Motor neuron (in vitro differentiated cells): ENCODE measurements at places on chromosomes 13 and 19.
A peak's percentile ranks its signal among the peaks of the same experiment; 100 is the strongest.

GRCh38 chr19:13930402-13930801, 7.8 kb downstream of the PODNL1 start:
- peak; percentile 10 for ATAC-seq

DNA sequence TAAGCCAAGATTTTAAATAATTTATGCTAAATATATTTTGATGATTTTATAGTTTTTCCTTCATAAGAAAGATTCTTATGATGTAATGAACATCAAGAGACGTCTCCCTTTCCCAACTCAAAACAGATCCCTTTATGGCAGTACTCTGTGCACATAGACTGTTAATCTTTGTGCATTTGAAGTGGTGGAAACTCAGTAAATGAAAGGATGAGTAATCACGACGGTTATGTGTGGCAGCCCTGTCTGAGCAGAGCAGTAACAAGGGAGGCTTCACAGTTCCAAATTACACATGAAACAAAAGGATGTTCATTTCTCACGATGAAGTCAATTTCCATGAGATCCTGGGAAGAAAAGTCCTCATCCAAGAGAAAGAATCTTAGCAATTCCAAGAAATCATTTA, 498.1 kb downstream of the KLF5 start:
- ATAC-seq: peak; percentile 40

GRCh38 chr13:112545856-112546255, 42.1 kb downstream of the TUBGCP3 start:
- no peak for ATAC-seq

- ATAC-seq: no peak
These were observed 73.3 kb downstream of the TNFRSF19 start for GRCh38 chr13:23643338-23644125.

DNA sequence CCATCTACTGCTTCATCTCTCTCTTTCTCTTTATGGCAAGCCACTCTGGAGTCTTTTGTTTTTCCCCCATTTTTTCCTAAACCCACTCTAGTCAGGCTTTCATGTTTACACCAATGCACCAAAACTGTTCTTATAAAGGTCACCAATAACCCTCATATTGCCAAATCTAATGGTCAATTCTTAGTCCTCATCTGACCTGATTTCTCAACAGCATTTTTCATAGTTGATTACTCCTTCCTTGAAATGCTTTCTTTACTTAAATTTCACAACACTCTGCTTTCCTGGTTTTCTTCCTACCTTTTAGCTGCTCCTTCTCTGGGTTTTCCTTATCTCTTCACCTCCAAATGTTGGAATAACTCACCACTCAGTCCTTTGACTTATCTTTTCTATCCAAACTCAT, 47.9 kb downstream of the MICU2 start:
- no peak for ATAC-seq

DNA sequence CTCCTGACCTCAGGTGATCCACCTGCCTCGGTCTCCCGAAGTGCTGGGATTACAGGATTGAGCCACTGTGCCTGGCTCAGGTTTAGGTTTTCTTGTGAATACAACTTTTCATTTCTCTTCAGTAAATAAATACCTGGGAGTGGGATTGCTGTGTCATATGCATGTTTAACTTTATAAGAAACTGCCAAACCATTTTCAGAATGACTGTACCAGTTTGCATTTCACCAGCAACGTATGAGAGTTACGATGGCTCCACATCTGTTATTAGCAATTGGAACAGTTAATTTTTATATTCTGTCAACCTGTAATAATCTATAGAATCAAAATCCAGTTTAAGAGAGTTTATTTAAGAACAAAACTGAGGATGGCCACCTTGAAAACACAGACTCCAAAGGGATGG, 52.2 kb downstream of the TEX26 start:
- ATAC-seq: no peak

DNA sequence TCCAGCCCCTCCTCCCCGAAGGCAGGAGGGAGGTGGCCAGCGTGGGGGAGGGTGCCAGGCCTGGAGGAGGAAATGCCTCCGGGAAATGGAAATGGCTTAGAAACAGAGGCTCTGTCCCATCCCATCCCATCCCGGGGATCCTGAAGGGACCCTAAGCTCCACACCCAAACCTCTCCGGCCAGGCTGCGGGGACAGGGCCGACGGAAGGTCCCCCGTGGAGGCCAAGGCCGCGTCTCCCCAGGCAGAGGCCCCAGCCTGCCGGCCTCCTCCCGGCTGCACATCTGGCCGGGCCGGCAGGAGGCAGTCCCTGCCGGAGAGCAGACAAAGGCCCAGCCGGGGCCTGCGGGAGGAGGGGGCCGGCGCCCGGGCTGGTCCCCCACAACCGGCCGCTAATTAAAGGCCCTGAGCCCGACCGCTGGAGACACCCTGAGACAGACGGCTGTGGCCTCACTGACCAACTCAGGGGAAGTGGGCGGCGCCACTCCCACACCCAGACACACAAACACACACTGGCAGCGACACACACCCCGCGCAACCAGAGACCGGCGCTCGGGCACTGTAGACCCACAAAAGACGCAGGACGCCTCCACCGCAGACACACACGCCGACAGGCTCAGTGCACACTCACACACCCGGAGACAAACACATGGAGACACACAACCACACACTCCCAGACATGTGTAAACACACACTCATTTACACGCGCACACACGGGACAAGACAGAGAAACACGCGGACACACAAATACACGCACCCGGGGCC, 1.1 kb downstream of the ADAMTS10 start:
- ATAC-seq: peak; percentile 64

- ATAC-seq: peak; percentile 74
These were observed 322.3 kb downstream of the EFNB2 start for GRCh38 chr13:106213028-106213757.

- no peak for ATAC-seq
These were observed 19.4 kb upstream of the RANBP3 start for GRCh38 chr19:5997371-5997770.

DNA sequence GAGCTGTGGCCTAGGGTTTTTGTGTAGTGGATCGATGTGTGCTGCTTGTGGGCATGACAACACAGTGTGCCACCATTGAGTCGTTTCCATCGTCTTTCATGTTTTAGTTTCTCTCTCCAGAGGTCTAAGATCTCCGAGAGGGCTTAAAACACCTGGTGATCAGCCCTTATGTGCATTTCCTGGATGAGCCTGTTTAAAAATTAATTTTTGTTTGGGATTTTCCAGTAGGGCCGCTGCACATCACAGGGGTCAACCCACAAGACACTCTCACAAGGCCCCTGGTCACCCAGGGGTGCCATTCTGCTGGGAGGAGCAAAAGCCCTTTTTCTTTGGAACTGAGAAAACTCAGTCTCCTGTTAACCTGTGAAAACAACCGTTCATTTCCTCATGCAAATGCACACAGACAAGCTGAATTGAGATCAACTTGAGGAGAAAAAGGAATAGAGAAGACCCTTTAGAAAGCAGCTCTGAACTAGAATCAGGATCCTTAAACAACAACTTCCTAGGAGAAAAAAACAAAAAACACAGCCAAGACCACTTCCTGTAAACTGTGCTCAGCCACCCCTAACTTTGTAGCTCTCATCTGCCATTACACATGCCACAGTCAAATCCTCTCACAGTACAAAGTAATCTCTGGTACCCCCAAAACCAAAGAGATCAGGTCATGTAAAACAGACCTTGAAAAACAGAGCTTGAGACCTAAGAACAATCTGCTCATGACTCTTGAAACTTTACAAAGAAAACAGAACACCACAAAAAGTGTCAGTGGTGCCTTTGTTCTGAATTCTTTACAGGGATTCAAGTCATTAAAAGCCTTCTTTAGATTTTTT, 8.3 kb upstream of the MTRF1 start:
- ATAC-seq: no peak

- no peak for ATAC-seq
These were observed 51.6 kb downstream of the SERP2 start for GRCh38 chr13:44425041-44425814.

DNA sequence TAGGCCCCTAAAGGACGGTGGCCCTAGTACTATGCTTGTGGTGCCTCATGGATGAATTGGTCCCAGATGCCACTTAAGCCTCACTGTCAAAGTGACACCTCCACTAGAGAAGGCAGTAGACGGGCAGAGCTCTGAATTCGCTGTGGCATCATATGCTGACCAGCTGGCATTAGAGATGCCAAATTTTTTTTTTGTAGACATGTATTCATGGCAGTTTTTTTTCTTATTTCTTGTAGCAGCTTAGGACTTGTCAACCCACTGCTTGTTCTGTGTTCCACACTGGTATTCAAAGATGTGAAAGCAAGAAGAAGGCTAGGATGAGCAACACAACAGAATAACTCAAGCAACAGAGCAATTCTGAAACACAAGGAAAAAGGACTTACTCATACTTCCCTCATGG, 212.5 kb downstream of the DLEU7 start:
- ATAC-seq: no peak

- ATAC-seq: no peak
These were observed 1214.1 kb downstream of the DIAPH3 start for GRCh38 chr13:58949646-58950045.

DNA sequence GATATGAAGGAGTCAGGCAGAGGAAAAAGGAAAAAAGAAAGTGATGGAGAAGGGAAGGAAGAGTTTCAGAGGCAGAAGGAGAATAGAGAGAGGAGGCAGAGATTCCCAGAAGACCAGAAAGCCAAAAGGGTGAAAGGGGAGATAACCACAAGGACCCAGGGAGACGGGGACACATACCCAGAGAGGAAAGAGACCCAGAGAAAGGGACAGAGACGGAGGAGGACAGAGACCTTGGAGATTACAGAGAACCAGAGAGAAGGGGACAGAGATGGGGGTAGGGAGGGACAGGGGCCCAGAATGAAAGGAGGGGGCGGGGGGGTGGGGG, 1.4 kb downstream of the PTH2 start:
- ATAC-seq: no peak

DNA sequence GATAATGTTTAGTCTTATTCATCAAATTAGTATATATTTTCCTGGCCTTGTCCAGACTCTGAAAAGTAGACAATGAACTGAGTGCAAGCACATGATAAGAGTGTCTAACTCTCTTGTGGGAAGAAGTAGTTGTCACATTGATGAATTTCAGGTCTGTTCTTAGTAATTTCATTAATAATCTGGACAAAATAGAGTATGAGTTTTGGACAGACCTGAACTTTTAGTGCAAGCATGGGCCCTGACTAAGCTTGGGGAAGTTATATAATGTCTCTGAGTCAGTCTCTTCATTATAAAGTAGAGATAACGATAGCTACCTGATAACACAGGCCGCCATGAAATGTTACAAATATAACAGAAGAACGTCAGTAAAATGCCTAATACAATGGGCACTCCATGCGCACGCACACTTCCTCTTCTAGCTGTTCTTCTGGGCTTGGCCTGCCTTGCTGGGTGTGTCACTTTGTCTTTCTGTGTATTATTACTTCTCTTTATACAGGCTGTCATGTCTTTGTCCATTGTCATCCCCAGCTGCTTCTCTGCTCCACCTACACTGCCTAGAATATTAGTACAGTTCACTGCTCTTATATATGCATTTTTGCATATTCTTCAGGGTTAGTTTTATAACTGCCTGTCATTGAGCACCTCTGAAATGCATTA, 129.1 kb upstream of the HTR2A start:
- ATAC-seq: peak; percentile 61

DNA sequence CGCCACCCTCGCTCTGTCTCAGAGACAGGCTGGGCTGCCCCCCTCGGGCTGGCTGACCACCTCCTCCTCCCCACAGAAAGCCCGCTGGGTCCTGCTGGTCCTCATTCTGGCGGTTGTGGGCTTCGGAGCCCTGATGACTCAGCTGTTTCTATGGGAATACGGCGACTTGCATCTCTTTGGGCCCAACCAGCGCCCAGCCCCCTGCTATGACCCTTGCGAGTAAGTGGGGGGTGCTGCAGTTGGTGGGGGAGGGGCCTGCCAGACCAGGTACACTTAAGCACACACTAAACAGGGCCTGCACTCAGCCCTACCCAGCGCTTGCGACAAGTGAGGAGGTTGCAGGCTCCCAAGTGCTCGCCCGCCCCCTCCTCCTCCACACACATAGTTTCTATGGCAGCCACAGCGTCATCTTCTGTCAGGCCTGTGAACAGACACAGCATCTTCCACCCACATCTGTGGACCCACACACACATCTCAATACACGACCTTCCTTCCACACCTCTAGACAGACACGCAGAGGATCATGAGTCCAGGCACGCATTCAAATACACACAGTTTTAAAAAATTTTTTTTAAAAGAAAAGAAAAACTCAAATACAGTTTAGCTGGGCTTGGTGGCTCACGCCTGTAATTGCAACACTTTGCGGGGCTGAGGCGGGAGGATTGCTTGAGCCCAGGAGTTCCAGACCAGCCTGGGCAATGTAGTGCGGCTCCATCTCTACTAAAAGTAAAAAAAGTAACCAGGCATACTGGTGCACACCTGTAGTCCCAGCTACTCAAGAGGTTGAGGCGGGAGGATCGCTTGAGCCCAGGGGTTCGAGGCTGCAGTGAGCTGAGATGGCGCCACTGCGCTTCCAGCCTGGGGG, 18.4 kb downstream of the PLD3 start:
- ATAC-seq: peak; percentile 77

GRCh38 chr19:18954094-18954493, 13.1 kb upstream of the HOMER3 start:
- no peak for ATAC-seq

- ATAC-seq: no peak
These were observed 697.3 kb downstream of the PCDH9 start for GRCh38 chr13:66532845-66533244.

- ATAC-seq: peak; percentile 29
These were observed 24.5 kb downstream of the CEACAM16 start for GRCh38 chr19:44723299-44723951.

DNA sequence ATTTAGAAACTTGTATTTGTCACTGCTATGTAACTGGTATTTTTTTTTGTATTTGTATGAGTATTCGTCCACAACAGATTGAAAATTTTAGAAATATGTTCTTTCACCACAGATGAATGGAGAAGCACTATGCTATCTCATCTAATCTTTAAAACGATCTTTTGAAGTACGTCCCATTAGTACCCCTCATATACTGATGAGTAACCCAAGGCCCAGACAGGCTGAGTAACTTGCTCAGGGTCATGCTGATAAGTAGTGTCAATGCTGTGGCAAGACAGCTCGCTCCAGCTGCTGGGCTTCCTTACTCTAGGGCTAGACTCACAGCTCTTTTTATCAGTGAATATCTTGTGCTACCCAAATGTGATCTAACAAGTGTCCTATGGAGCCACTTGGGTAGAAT, 154.2 kb downstream of the SUCLA2 start:
- ATAC-seq: no peak

DNA sequence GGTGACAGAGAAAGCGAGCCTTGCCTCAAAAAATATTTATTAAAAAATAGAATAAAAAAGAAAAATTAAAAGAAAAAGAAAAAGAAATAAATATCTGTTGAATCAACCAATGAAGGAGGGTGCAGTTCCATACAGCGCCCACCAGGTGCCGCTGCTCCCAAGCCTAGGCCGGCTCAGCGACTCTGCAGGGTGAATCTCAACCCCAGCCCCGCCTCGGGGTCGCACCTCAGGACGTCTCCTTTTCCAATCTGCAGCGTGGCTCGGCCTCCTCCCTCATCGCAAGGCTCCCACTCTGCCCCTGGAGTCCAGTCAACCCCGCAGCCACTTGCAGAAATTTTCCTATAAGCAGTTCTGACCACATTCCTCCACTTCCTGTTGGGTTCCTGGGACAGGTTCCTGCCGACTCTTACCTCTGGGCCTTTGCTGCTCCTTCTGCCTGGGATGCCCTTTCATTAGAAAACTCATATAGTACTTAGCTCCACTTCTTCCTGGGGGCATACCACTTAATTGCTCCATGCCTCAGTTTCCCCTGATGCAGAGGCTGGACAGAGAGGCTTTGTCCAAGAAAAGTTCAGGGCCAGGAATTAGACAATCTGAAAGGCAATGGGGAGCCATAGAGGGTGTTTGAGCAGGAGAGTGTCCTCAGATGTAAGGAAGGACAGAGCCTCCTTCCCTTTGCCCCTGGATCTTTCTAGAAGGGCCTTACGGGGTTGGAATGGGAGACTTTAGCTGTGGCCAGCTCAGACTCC, 24.3 kb downstream of the NFILZ start:
- peak; percentile 64 for ATAC-seq
